ENCODE measurements at places on chromosomes 7 and 10. TPM values are rescaled to one million over a fixed set of nuclear protein-coding genes. Genes with fewer than 3 reads are reported as not detected.

Gene MYH16
- total RNA-seq = 0.33 TPM

Gene FBXW4
- 39.0 TPM for total RNA-seq

Gene FOXI2
- total RNA-seq = not detected

Gene PHYHIPL
- not detected for total RNA-seq

Gene ABCB1
- total RNA-seq = 0.50 TPM

Gene PPP3CB
- total RNA-seq = 34.9 TPM

Gene CLRN3
- not detected for total RNA-seq

Gene SLC39A12
- under 0.01 TPM for total RNA-seq
